ENCODE measurements at places on chromosomes 12 and 14.

DNA sequence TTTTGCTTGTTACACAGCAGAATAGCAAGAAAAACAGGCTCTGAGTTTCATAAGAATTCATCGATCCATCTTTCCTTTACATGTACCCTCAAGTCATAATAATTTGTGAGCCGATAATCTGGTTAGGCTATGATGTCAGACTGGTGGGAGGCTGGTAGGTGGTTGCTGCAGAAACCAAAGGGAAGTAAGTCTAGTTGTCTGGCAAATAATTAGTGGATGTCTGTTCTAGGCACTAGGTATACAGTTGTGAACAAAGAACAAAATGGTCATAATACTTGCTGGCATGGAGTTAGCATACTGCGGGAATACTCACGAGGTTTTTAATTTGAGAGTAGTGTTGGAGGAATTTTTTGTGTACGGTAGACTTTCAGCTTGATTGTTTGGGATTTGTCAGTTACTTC is 8.8 kb downstream of the SUSD6 start:
- no peak for DNase-seq

DNA sequence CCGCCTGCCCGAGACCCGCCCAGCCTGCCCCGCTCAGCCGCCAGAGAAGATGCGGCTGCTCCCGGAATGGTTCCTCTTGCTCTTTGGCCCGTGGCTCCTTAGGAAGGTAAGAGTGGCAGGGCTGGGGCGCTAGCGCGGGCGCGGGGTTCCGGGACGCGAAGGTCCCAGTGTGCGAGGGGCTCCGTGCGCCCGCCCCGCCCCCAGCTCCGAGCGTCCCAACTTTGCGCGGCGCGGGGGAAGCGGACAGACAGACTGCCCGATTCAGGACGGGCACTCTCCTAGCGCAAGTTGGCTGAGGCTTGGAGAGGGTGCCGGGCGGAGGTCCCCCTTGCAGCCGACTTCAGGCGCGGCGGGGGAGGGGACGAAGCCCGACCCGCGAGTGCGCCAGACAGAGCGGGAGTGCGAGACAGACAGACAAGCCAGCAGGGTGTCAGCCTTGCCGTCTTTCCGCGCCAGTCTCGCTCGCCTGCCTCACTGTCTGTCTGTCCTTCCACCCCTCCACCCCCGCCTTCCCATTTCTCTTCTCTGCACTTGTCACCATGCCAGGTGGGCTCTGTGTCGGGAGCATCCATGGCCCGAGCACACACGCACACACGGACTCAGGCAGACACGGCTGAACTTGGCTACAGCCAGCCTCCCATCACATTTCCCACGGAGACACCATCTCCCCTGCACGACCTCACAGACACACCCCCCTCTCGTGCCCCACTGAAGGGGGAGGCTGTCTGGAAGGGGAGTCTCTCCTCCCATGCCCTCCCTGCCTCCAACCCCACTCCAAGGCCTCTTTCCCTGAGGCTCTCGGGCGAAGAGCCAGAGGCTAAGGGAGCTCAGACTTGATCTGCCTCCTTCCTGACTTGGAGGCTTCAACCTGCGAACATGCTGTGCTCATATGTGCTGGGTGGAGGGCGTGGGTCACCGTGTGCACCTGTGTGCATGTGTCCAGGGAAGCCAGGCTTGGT is 606 bp downstream of the NXPH4 start:
- peak; percentile 64 for DNase-seq

GRCh38 chr14:28196878-28197277 is 569.7 kb upstream of the FOXG1 start:
- no peak for DNase-seq

GRCh38 chr12:80708975-80709328 is 1.5 kb downstream of the MYF6 start:
- no peak for DNase-seq

GRCh38 chr14:22502007-22502406 is 87.0 kb downstream of the DAD1 start:
- no peak for DNase-seq

Measured in stimulated activated effector memory CD8-positive, alpha-beta T cell treated with anti-CD3 and anti-CD28 coated beads, Interleukin-12 subunit alpha, Interleukin-12 subunit beta, amount 100 ng/mL, for 72 hours (primary cell).